ENCODE measurements at places on chromosomes 2 and 18.
A peak's percentile ranks its signal among the peaks of the same experiment; 100 is the strongest.

- DNase-seq, result no peak
Measured at GRCh38 chr18:70450426-70451253, 161.8 kb downstream of the SOCS6 start.

GRCh38 chr2:188158337-188159100, 133.2 kb upstream of the GULP1 start:
- DNase-seq, result no peak

DNA sequence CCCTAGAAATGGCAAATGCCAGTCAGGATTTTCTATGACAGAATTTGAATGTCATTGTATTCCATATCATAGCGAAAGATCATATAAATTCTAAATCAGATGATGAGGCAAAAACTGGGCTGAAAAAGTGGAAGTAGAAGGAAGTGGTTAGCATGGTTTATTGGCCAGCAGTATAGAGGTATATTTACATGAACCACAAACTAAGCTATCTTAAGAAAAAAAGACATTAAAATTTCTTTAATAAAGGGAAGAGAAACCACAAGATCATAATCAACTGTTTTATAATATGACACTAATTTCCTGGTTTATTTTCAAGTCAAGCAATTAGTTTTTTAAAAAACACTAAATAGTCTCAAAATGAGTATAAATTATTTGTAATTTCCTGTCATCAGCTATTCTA, 123.2 kb upstream of the LRP1B start:
- DNase-seq, result no peak

DNA sequence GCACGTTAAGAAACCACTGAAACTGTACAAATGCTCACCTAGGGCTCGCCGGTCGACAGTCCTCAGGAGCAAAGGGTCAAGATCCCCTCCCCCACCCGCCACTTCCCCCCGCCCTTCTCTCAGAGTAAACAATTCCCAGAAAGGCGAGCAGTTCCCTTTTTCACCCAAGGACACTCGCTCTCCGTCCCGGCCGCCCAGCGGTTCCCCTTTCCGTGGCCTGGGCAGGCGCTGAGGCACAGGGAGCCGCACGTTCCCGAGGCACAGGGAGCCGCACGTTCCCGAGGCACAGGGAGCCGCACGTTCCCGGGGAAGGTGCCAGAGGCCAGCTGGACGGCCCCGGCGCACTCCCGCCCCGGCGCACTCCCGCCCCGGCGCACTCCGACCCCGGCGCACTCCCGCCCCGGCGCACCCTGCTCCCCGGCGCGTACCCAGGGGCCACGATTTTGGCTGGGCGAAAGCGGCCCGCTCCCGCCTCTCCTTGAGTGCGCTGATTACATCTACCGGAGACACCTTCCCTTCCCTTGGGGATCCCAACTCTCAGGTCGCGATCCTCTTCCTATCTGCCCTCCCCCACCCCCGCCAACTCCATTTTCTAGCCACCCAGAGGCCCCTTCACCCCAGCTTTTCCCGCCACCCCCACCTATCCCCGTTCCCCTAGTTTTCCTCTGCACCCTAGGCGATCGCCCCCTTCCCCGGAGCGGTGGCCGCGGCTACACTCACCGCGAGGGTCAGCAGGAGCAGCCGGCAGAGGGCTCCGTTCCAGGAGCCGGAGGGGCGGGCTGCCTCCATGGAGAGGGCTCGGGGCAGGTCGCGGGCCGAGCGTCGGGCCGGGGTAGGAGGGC, 817 bp downstream of the DSC2 start:
- DNase-seq, result peak; percentile 60

GRCh38 chr2:230739961-230740360, 27.3 kb downstream of the CAB39 start:
- DNase-seq, result no peak

DNA sequence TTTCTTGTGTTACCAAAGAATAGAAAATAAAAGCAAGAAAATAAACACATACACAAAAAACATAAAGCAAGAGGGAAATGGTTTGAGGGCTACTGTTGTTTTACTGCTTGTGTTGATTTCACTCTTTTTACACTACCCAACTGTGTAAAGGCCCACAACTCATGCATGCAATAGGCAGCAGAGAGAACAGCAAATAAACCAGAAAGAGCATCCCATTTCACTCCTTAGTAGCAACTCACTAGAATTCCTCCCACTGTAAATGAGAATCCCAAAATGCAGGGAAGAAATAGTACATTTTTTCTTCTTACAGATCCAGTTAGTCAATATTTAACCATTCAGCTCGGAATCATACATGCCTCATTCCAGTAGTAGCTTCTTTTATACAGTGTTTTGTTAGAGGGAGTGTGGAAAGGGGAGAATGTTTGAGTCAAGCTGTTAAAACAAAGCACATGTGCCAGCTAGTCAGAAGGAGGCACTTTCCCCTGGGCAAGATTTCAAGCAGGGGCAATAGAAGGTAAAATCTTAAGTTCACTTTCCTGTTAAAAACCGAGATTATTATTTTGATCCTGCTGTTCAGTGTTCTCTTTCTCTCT, 147.2 kb upstream of the FAM98A start:
- no peak for DNase-seq

DNA sequence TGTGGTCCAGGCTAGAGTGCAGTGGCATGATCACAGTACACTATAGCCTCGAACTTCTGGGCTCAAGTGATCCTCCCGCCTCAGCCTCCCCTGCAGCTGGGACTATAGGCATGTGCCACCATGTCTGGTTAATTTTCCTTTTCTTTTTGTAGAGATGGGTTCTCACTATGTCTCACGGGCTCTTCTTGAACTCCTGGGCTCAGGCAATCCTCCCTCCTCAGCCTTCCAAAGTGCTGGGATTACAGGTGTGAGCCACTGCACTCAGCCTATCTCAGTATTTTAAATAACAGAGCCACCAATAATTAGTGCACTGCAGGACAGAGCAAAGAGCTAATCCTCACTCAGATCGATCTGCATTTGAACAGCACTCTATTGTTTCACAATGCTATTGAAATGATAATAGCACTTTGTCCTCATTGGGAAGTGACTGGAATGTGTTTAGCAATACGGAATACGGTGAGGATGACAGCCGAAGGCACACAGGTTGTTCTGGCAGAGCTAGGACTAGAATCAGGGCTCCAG, 335.9 kb downstream of the DLGAP1 start:
- DNase-seq, result no peak

GRCh38 chr2:167818521-167818920, 428.9 kb downstream of the STK39 start:
- DNase-seq, result no peak

GRCh38 chr2:47254464-47254863, 99.4 kb upstream of the STPG4 start:
- DNase-seq, result no peak

DNA sequence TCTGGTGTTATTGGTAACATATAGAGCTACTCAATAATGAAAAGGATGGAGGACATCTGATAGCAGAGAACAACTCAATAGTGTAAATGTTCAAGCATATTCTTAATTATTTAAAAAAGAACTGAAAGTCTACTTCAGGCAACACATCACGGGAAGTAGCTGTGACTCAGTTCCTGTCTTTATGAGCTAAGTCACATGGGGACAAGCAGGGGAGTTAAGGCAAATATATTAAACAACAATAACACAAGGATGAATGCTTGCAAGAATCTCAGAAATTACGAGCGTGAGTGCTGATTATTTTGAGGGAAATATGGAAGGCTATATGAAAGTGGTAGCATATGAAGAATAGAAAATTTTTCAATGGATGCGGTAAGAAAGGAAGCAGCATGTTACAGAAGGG, 4.0 kb upstream of the HNMT start:
- no peak for DNase-seq

DNA sequence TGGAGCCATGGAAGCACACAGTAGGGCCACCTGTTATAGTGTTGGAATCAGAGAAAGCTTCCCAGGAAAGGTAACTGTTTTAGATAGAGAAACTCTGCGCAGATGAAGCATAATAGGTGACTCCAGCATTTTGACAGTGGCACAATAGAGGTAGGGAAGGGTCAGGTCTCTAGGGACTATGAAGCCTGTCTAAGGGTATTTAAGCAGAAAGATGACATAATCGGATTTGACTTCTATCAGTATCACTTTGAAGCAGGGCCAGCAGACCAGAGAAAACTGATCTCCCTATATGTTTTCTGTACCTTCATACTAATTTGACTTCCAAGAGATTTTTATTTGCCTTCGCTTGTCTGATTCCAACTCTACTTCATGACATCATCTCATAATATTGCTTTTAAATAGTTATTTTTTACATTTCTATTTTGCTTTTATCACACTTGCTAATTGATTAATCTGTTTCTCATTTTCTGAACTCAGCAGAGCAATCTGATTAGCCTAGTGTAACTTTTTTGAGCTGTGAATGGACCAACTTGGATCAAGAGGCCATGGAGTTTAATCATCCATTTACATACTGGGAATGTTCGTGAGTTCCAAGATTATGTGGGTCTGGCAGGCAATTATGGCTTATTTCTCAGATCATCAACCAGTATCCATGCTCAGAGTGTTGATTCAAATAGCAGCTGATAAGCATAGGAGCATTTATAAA, 8.4 kb upstream of the HIBCH start:
- no peak for DNase-seq

DNA sequence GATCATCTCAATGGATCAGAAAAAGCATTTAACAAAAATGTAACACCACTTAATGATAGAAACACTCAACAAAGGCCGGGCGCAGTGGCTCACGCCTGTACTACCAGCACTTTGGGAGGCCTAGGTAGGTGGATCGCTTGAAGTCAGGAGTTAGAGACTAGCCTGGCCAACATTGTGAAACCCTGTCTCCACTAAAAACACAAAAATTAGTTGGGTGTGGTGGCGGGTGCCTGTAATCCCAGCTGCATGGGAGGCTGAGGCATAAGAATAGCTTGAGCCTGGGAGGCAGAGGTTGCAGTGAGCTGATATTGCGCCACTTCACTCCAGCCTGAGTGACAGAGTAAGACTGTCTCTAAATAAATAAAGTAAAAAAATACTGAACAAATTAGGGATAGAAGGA, 74.6 kb downstream of the PLB1 start:
- DNase-seq, result no peak

DNA sequence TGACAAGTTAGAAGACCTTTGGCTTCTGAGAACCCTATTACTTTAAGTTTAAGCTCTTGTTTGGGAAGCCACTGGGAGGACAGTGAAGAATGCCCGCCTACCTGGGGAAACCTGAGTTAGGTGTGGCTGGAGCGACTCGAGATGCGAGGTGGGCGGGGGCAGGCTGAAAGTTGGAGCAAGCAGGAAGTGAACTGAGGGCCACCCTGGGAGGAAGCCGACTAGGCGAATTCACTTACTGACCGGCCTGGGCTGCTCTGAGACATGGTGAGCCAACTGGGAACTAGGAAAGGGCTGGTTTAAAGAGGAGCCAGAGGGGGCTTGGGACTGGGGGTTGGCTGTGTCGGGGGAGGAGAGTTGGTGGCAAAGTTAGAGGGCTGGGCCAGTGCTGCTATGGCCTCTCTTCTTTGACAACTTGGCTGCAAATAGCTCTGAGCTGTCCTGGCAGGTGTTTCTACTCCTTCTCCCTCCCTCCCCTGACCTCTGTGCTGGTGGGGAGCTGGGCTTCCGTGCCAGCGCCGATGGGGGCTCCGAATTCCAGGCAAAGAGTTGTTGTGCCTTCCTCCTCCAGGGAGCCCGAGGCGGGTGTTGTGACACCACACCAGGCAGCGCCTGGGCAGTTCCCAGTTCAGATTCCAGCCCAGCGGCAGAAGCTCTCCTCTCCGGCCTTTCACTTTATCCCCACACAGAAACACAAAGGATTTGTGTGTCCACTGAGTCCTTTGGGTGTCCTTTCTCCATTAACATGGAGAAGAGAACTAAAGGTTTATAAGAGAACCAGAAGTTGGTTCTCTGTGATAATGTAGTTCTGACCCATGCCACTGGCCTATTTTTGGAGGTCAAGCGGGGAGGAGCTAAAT, at the start of gene VAMP8:
VAMP8 (plus strand) TSS at position 201 of the 857 bp plus-strand sequence; CDS start at position 262, 61 bp downstream.
- DNase-seq, result peak; percentile 86

DNA sequence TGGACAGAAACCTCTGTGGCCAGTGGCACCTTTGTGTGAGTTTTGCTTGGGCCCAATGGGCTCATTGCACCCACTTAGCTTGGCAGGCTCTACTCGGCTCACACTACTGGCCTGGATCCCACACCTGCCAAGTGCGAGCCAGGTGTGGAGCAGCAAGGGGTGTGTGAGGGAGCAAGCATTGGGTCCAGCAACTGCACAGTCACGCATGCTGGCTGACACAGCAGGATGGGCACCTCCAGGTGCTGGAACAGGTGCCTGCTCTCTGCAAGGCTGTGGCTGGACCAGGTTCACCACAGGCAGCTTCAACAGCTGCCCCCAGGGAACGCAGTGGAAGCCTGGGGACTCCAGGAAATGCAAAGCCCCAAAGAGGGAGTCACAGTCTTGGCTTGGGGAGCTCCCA, 94.2 kb downstream of the DOK6 start:
- DNase-seq, result no peak

DNA sequence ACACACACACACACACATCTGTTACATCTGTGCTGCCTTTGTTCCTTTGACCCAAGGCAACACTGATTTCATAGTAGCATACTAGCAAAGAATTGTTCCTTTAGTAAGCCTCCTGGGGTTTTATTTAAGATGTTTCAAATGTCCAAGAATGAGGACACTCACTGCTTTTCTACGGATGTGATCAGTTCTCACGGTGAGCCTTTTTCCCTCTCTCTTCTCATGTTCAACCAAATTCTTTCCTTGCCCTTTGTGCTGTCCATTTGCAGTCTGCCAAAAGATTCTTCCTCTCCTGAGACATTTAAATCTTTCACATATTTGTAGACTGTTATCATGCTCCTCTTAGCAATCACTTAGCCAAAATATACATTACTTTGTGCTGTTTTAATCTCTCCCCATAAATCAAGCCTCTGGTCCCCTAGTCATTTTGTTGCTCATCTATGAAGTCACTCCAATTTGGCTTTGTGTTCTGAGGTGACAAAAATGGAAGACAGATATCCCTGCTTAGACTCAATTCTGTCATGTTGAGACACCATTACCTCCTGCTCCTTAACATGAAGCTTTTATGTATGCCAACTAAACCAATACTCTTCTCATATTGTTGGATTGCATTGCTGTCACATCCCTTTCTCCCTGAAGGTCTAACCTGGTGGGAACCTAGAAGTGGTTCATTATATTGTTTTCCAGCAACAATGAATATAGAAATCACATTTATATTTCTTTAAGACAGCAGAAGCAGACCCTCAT, 1605.3 kb upstream of the ACVR2A start:
- no peak for DNase-seq

DNA sequence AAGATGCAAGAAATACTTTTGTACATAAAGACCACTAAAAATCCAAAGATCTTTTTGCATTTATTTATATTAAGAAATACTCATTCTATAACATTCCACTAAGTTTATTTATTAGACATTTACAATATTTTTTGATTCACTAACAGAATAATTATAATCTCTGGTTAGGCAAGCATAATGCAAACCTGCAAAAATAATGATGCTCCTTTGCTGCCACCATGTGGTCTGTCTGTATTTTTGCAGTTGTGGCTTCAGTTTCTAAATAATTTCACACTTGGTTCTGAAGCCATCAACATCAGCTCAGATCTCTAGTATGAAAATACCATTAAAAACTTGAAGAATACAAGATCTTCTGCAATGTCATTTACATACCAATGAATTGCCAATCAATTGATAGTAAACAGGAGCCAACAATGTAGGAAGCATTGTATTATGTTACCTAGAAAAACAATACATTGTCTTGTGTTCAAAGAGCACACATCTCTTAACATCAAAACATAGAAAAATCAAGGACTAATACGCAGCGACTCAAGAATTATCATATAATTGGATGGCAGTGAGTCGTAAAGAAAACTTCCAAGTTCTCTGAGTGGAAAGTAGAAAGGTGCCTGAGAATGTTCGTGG, 28.8 kb upstream of the WDR75 start:
- peak; percentile 54 for DNase-seq

GRCh38 chr18:21049306-21049705, 62.3 kb downstream of the ROCK1 start:
- no peak for DNase-seq

Data from T47D (cell line).